ENCODE measurements at places on chromosomes 12 and 14. TPM values are rescaled to one million over a fixed set of nuclear protein-coding genes. Genes with fewer than 3 reads are reported as not detected.

DNA sequence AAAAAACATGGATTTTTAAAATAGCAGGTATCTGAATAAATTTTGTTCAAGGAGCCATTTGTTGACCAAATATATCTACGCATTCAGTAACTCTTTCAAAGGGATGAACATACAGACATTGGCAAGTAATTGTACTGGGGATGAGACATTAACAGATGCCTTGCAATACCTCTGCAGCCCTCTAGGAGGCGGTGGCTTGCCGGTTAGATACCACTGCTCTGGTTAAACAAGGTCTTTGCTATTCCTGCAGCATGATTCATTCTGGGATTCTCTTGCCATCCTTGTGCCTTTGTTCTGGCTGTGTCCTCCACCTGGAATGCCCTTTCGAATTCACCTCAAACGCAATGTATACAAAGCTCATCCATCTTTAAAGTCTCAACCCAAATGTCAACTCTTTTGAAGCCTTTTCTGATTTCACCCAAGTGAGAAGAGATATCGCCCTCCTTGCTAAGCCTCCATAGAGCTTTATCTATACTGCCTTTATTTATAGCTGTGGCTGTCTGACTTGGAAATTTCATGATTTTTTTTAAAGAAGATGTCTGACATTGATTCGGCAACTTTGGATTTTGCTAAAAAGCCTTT, 131.0 kb upstream of the SRRM4 start:
- DNase-seq: peak; percentile 7

DNA sequence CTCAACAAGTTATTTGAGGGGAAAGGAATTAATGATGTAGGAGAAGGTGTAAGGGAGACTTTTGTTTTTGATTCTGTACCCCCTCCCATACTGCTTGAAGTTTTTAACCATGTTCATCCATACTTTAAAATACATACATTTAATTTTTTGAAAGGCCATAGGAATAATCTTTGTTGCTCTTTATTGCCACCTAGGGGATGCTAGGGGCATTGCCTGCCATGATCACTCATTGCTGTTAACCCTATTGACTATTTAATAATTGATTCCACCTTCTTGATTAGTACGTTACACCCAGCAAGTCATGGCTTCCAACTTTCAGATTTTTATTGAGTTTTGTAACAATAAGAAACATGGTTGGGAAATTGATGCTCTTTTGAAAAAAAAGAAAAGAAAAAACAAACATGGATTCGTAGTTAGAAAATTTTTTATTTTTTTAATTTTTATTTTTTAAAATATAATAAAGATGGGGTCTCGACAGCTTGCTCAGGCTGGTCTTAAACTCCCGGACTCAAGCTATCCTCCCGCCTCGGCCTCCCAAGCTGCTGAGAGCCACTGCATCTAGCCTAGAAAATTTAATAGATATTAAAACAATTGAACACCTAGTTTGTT, 8.5 kb upstream of the PRKAB1 start:
- DNase-seq: no peak

GRCh38 chr14:57246933-57247657, 21.6 kb downstream of the EXOC5 start:
- no peak for DNase-seq

GRCh38 chr12:50672158-50672557, 91.7 kb upstream of the ATF1 start:
- DNase-seq: no peak

The RFX4 gene
- not detected for total RNA-seq

The TPCN1 gene
- 25.0 TPM for total RNA-seq
